NCI-H526 (cell line): ENCODE measurements at places on chromosomes 12 and 14.

DNA sequence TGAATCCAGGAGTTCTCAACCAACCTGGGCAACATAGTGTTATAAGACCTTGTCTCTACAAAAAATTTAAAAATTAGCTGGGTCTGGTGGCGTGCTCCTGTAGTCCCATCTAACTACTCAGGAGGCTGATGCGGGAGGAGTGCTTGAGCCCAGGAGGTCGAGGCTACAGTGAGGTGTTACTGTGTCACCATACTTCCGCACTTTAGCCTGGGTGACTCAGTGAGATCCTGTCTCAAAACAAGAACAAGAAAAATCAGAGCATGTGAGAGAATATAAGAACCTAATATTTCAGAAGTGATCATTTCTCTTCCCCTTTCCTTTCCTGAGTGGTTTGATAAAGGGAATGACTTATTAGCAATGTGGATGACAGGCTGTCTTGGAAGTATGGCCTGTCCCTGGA lies 9.5 kb downstream of the TRAF3 start:
- DNase-seq = no peak

DNA sequence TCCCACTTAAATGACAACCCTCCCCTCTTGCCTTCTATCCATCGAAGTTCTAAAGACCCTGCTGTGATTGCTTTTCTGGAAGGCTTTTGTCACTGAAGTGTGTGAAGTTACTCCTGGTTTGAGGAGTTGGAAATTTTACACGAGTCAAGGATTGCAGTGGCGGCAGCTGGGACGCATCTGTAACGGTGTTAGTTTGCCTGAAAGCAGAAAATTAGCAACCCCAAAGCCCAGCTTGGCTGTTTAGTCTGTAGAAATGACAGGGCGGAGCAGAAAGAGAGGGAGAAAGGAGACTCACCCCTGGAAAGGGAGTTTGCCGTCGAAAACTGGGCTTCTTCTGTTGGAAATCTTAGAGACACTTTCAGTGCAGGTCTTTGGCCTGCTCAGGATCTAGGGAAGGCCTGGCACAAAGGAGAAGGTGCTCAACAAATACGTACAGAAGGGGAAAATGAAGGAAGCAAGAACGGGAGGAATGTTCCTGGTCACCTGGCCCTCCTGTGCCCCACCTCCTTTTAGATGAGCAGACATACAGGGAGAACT lies 931 bp upstream of the MYF5 start:
- no peak for DNase-seq

DNA sequence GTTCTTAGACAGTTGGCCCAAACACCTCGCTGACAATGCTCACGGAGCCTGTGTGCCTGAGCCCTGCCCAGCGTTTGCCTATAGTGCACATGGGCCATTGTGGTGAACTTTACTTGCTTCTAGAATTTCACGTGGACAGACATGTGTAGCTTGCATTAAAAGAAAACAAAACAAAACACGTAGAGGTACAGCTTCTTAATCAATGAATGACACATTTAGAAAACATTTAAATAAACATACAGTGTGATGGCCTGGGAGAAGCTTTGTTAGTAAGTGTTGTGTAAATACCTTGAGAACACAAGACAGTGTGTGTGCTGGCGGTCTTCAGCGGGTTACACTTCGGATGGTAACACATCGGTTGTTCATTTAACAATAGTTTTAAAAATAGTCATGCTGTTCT lies 38.1 kb downstream of the SMOC1 start:
- no peak for DNase-seq

DNA sequence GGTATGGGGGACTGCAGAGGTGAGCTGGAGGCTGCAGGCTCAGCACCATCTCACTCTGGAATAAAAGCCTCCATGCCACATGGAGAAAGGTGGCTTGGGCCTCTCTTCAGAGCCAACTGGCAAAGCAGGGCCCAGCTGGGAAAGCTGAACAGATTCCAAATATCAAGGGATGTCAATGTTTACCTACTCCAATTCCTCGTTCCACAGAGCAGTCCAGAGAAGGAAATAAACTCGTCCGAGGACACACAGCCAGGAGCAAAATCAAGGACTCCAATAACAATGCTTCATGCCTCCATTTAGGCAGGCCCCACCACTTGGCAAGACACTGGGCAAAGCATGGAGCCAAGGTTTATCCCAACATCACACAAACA lies 36.3 kb upstream of the PNMA1 start:
- DNase-seq = no peak

GRCh38 chr12:22248571-22249115 lies 85.9 kb downstream of the ST8SIA1 start:
- no peak for DNase-seq
